ENCODE measurements at places on chromosomes 1 and 21.

GRCh38 chr1:21781815-21782348 is 1.1 kb downstream of the USP48 start:
- DNase-seq = no peak

- DNase-seq = no peak
These were observed 28.1 kb downstream of the IL6R start for GRCh38 chr1:154433161-154433764.

DNA sequence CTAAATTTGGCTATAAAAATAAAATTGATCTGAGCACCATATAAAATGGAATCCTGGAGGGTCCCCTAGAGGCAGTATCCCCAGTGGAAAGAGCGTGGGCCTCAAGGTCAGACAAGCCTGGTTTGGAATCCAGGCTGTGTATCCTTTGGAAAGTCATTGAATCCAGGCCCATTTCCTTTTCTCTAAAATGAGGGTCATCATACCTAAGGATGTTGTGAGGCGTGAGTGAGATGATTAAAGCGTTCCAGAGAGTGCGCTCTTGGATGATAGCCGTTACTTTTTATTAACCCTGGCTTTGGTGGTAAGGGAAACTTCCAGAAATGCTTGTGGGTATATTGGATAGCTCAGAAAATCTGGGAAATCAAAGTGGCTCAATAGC is 683 bp upstream of the ZNF436 start:
- DNase-seq = no peak

GRCh38 chr21:25421321-25422028 is 185.8 kb downstream of the MRPL39 start:
- DNase-seq = no peak

DNA sequence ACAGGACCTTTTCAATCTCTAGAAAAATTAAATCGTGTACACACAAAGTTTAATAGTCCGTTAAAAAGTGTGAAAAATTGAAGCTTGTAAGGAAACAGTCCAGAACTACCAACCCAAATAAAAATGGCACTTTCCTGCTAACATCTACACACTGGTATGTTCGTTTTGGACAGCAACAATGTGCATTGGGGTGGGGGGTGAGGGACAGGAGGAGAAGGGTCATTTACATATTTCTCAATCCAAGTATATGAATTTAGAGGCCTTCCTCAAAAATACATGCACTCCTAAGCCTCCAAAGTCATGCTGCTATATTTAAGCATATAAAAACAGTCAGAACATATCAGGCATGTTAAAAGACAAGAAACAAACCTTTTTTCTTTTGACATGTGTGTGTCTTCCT is 2.5 kb downstream of the PPP1R15B start:
- DNase-seq = no peak

- no peak for DNase-seq
These were observed 83.8 kb downstream of the PLPP3 start for GRCh38 chr1:56495538-56495937.

- no peak for DNase-seq
These were observed 60.0 kb downstream of the FBXO2 start for GRCh38 chr1:11594222-11594621.

- DNase-seq = no peak
These were observed 3.8 kb downstream of the AGO1 start for GRCh38 chr1:35886577-35887431.

GRCh38 chr1:110722807-110723206 is 48.1 kb upstream of the KCNA3 start:
- no peak for DNase-seq

DNA sequence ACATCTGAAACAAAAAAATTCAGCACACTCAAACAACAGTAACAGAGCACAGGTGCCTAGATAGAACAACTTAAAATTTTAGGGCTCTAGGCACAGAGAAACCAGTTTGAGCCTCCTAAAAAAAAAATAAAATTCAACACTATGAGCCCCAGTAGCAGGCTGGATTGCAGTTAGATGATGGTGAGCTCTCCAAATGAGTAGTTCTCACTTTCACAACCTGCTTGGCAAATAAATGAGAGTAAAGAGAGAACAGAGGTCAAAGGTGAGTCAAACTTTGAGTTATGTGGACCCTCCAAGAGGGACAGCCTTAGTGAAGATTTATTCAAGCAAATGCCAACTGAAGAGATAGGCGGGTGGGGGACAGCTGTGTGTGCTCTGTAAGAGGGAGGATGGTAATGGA is 3.6 kb downstream of the BEND5 start:
- DNase-seq = no peak

DNA sequence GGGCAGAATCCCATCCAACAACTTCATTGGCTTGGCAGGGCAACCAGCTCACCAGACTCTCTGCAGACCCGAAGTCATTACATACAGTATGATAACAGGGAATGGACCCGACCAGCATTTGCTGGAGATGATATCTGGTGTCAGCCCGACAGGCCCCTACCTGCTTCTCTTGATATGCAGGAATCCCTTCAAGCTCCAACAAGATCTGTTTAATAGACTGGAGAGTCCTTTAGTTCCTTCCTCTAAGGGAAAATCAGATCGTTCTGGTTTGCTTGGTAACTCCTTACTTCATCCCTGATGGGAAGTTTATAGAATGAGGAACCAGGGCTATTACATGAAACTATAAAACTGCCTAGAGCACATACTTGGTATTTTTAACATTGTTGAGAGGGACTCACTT is 61.2 kb downstream of the EDARADD start:
- DNase-seq = no peak

- no peak for DNase-seq
These were observed 239.7 kb upstream of the KCNK2 start for GRCh38 chr1:214842856-214843255.

DNA sequence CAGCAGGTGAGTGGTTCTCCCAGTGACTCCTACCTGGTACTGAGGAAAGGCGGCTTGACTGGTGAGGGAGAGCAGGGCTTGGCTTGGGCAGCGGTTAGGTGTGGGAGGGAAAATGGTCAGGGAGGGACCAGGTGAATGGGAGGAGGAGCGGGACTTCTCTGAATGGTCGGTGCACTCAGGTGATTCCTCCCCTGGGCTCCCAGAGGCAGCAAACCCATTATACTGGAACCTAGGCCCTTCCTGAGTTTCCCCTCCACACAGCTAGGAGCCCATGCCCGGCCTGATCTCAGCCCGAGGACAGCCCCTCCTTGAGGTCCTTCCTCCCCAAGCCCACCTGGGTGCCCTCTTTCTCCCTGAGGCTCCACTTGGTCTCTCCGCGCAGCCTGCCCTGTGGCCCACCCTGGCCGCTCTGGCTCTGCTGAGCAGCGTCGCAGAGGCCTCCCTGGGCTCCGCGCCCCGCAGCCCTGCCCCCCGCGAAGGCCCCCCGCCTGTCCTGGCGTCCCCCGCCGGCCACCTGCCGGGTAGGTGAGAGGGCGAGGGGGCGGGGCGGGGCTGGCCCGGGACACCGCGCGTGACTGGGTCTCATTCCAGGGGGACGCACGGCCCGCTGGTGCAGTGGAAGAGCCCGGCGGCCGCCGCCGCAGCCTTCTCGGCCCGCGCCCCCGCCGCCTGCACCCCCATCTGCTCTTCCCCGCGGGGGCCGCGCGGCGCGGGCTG is 2.3 kb downstream of the ARTN start:
- no peak for DNase-seq

DNA sequence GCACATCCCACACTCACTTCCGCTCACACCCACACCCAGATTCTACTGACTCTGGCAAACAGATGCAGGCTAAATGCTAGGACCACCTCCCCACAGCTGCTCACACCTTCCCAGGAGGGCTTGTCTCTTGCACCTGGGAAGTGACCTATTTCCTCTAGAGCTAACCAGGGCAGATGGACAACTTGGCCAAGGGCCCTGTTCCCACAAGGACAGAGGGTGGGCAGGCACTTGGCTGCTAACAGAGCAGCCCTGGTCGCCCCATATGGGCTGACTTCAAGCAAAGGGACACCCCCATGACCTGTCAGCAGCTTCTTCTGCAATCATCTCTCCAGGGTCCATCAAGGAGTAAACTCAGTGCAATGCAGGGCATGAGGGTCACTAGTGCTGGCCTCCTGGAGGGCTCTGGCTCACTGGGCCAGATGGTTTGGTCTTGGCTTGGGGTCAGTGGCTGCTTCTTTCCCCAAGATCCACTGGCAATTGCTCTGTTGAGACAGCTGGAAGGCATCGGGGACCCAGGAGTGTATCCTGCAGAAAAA is 641.5 kb downstream of the PLPP3 start:
- no peak for DNase-seq

DNA sequence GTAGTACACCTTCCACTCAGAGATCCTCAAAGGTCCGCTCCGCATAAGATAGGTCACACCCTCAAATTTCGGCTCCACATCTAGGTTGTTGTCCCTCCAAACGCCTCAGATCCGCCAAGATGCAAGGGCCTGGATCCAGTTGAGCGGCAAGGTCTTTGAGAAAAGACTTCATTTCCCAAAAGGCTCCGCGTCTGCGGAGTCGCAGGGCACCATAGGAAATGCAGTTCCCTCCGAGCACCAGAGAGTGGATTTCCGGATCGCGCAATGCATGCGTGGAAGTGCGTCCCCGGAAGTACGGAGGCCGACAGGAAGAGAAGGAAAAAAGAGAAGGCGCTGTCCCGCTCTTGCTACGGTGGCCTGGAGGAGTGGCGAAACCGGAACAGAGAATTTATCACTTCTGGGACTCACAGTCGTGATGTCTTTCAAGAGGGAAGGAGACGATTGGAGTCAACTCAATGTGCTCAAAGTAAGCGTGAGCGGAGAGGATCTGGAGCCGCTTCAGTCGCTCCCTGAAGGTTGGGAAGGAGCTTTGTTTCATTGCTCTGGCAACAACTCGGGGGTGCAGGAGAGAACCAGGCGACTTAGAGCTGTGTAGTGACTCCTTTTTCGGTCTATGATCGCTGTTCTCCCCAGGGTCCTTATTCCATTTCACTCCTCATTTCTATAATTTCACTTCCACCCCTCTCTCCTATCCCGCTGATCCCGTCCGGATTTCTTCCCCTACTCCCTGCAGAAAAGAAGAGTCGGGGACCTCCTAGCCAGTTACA is at the start of the genes LYSMD1 and SCNM1:
Gene LYSMD1 (minus strand): TSS at position 165 of the 767 bp plus-strand sequence. CDS start 644 bp downstream, outside the sequence.
Gene SCNM1 (plus strand): TSS at position 407 of the 767 bp plus-strand sequence. CDS start 9 bp downstream, at position 416.
- DNase-seq = peak; percentile 93

- DNase-seq = peak; percentile 99
These were observed 18.5 kb downstream of the CLCA1 start for GRCh38 chr1:86487131-86487810.

- no peak for DNase-seq
These were observed 30.6 kb downstream of the LDLRAP1 start for GRCh38 chr1:25573961-25574360.

DNA sequence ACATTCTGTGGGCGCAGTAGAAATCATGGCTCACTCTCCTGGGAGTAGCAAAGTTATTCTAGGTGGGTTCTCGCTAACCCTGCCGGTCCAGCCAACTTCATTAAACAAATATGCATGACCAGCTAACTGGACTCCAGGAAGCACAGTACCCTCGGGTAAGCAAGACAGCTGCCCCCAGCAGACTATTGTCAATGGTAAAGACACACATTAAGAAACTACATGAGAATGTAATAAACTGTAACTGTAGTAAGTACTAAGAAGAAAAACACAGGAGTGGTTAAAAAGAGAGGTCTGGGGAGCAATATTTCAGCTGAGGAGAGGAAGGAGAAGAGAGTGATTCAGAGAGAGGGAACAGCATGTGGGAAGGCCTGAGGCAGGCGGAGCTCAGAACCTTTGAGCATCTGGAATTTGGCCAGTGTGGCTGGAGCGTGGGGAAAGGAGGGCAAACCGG is 7.4 kb downstream of the SLC2A5 start:
- DNase-seq = no peak

DNA sequence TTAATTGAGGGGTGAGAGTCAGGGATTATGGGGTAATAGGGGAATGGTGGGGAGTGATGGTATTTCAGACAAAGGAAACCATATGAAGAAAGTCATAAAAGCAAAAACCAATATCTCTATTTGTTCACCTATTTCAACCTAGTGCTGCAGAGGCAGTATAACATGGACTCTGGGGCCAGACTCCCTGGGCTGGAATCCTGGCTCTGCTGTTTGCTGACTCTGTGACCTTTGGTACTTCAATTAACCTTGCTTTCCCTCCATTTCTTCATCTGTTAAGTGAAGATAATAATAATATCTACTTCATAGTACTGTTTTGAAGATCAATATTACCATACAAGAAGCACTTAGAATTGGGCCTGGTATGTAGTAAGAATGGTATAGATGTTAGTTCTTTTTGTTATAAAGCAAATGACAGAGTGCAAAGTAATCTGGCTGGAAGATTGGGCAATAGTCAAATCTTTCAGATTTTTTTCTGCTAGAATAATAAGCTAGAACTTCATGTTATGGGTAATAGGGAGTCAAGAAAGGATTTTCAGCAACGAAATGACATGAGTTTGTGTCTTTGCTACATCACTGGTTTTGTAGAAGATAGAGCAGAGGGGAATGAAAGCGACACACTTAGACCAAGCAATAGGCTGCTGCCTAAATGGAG is 9.0 kb downstream of the EPHX4 start:
- no peak for DNase-seq

DNA sequence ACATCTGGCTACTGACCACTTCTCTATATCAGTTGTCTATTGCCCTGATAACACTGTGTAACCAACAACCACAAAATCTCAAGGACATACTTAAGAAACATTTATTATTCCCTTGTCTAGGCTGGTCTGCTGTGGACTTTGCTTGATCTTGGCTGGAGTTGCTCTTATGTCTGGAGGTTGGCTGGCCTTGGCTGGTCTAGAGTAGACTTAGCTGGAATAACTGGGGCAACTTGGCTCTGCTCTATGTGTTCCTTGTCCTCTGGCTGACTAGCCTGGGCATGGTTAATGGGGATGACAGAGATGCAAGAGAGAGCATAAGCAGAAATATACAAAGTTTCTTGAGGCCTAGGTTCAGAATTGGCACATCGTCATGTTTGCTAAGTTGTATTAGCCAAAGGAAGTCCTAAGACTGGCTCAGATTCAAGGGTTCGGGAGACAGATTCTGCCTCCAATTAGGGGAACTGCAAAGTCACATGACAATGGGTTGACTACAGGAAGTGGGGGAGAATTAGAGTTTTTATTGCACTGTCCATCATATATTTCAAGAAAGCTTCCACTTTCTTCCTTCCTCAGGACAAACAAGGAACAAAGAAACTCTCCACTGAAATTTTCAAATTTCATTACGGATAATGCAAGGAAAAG is 61.4 kb upstream of the HMCN1 start:
- DNase-seq = no peak

DNA sequence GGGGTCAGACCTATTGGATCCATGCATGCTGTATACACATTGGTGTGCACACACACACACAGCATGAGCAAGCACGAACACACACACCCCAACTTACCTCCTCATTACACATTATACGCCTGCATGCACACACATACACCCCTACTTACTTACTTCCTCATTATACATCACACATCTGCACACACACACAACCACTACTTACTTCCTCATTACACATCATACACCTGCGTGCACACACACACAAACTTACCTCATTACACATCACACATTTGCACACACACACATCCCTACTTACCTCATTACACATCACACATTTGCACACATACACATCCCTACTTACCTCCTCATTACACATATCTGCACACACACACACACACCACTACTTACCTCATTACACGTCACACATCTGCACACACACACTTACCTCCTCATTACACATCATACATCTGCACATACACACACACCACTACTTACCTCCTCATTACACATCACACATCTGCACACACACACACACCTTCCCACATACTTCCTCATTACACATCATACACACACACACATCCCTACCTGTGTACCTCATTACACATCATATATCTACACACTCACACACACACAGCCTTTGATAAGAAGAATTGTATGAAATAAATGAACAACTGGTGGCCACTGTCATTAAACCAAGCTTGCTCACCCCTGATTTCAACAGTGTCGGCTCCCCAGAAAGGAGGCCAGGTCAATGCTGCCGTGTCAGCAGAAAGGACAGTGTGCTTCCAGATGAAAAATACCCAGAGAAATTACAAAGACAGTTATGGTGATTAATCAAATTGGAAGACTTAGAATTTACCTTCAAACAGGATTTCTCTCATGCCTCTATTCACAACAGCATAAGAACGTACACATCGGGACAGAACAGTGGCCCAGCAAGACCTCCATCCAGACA is 117.8 kb downstream of the SETD4 start:
- DNase-seq = no peak
